ENCODE measurements at places on chromosomes 16 and 17. TPM values are rescaled to one million over a fixed set of nuclear protein-coding genes. Genes with fewer than 3 reads are reported as not detected.

HSPB9 gene
- not detected for total RNA-seq

PDILT gene
- not detected for total RNA-seq

DPEP3 gene
- not detected for total RNA-seq

TVP23A gene
- total RNA-seq = 10.6 TPM

KRTAP4-5 gene
- total RNA-seq = not detected

KRTAP16-1 gene
- total RNA-seq = not detected
